Hepatic stellate cell (primary cell): ENCODE measurements at places on chromosomes 12 and 14.
A peak's percentile ranks its signal among the peaks of the same experiment; 100 is the strongest.

GRCh38 chr14:90491221-90491885, 94.5 kb downstream of the CALM1 start:
- peak; percentile 54 for DNase-seq

- DNase-seq = no peak
Observed at GRCh38 chr14:22282417-22282816, 306.6 kb downstream of the DAD1 start.

- DNase-seq = no peak
Observed at GRCh38 chr12:108531929-108532848, 17.1 kb downstream of the FICD start.

- DNase-seq = no peak
Observed at GRCh38 chr14:54815016-54815415, 87.6 kb downstream of the GCH1 start.

DNA sequence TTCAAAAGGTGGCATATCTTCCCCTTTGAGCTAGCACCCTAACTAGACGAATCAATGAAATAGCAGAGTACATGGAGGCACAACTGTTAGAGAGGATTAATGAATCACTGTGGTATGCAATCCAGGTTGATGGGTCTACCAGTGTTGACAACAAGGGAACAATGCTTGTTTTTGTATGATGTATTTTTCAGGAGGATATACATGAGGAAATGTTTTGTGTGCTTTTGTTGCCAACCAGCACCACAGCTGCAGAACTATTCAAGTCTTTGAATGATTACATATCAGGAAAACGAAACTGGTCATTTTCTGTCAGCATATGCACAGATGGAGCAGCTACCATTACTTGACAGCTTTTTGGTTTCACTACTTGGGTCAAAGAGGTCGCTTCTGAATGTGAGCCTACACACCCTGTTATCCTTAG, 142.6 kb downstream of the GPHN start:
- no peak for DNase-seq

DNA sequence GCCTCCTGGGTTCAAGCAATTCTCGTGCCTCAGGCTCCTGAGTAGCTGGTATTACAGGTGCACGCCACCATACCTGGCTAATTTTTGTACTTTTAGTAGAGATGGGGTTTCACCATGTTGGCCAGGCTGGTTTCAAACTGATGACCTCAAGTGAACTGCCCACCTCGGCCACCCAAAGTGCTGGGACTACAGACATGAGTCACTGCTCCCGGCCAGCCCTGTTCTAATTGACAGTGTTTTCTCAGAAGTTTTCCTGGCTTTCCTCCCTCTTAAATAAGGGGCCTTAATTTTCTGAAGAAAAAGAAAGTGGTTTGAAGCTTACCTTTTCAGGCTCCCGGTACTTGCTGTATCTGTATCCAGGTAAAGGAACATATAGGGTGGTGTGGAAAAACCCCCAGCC, 1.7 kb downstream of the HAL start:
- DNase-seq = no peak

DNA sequence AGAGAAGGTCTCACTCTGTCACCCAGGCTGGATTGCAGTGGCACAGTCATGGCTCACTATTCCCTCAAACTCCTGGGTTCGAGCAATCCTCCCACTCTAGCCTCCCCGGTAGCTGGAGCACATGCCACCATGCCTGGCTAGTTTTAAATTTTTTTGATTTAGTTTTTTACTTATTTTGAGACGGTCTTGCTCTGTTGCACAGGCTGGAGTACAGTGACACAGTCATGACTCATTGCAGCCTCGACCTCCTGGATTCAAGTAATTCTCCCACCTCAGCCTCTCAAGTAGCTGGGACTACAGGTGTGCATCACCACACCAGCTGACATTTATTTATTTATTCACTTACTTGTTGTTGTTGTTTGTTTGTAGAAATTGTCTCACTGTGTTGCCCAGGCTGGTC, 22.2 kb upstream of the DIP2B start:
- DNase-seq = no peak

DNA sequence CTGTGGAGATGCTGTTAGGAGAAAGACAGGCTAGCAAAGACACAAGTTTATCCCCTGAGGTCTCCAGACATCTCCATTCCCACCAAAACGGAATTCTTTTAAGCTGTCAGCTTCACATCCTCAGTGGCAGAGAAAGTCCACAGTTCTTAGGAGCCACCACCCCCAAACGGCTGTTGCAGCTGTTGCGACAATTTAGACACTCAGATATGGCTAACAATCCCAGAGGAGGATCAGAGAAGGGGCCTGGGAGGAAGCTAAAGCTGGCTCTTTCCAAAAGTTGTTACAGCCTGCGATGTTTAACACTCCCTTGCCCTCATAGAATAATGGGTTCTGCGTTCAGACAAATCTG, 1.9 kb upstream of the ATP5MC2 start:
- no peak for DNase-seq

DNA sequence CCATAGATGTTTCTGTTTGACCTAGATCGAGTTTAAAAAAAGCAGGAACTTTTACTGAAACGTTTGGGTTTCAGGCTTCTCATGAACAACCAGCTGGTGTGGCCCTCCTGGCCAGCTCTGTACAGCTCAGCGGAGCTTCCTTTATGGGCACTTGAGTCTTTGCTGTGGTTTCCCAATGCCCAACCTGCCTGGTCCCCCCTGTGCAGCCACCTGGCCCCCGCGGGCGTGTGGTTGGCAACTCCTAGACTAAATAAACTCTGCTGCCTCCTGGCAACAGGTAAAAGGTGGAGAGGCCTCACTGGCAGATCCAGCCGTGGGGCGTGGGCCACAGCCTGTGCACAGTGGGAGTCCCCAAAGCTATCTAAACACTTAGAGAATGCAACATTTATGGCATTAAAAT, 38.7 kb downstream of the ADGRD1 start:
- no peak for DNase-seq
